Stromal cell of bone marrow (primary cell): ENCODE measurements at places on chromosomes 12 and 14.

- no peak for DNase-seq
Observed at GRCh38 chr14:68386950-68387779, 405.7 kb downstream of the ZFP36L1 start.

GRCh38 chr12:55723516-55724225 lies 3.5 kb downstream of the RDH5 start:
- no peak for DNase-seq

- DNase-seq = no peak
Observed at GRCh38 chr12:109182041-109182839, 65.9 kb downstream of the ACACB start.

DNA sequence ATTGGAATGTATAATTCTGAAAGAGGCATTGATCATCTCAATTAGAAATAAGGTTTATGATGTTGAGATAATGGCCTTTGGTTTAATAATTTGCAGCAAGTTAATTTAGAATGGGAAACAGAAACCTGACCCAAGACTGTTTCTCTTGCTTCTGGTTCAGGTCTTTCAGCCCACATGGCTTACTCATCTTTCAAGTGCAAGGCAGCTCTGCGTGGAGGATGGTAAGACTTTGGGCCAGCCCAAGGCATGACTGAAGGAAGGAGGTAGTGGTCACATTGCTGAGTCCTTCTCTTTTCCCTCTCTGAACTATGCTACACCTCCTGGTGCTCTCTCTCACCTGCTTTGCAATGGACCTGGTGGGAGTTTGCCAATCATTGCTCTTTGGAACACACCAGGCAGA lies 98.7 kb downstream of the CAND1 start:
- no peak for DNase-seq

- DNase-seq = no peak
Observed at GRCh38 chr12:68170726-68171125, 11.2 kb upstream of the IFNG start.

DNA sequence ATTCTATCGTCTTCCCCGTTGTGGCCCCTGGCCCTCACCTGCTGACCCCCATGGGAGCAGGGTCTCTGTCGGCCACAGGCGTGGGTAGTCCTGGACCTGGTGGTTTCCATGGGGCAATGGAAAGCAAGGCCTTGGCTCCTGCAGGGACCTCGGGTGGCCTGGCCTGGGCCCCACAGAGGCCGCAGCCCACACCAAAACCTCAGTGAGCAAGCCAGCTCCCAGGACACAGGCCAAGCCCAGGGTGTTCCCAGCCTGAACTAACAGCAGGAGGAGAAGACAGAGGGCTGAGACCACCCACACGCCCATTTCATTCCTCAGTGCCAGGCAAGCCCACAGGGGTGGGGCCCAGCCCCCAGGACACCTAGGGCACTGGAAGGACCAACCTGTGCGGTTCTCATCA lies 16.9 kb downstream of the ABCB9 start:
- DNase-seq = no peak

- no peak for DNase-seq
Observed at GRCh38 chr14:32003585-32003984, 73.5 kb upstream of the ARHGAP5 start.

DNA sequence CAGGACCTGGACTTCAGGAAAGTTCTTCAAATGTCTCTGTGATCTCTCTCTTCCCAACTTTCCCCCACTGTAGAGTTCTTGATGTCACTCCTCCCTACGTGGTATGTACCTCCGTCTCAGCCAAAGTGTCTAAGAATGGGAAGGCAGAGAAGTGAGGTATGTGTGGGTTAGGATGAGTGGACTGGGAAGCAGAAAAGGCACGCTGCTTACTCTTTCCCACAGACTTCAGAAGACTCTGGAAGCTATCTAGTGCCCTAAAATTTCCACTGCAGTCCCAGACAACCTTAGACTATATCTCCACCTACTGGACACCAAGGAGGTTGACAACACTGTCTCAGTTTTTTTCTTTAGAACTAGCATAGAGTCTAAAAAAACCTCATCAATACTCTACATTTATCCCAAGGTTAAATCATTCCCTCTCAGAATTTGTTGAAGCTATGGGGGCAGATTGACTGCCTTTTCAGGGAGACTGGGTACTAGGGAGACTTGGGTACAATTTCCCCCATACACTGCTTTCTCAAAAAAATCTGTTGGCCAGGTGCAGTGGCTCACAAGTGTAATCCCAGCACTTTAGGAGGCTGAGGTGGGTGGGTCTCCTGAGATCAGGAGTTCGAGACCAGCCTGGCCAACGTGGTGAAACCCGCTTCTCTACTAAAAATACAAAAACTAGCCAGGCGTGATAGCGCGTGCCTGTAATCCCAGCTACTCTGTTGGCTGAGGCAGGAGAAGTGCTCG lies 20.6 kb upstream of the ITGA5 start:
- DNase-seq = peak; percentile 68

GRCh38 chr14:99194136-99194535 lies 77.9 kb downstream of the BCL11B start:
- no peak for DNase-seq

GRCh38 chr12:55034218-55034617 lies 14.4 kb downstream of the NEUROD4 start:
- no peak for DNase-seq

GRCh38 chr14:45199230-45199629 lies 53.8 kb downstream of the MIS18BP1 start:
- DNase-seq = peak; percentile 53

DNA sequence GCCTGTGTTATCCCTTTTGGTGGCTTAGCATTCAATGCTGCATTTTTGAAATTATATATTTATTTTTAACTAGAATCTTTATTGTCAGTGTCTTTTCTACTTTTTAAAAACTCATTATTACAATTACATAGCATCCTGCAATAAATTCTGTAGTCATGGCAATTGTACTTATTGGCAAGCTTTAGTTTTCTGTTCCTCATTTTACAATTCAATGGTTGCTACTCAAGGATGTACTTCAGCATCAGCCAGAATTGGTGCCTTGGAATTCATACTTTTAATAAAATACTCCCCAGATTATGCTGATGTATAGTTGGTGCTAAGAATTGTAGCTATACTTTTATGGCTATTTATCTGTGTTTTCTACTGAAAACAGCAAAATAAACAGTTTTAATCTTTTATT lies 1756.8 kb upstream of the SEL1L start:
- no peak for DNase-seq

DNA sequence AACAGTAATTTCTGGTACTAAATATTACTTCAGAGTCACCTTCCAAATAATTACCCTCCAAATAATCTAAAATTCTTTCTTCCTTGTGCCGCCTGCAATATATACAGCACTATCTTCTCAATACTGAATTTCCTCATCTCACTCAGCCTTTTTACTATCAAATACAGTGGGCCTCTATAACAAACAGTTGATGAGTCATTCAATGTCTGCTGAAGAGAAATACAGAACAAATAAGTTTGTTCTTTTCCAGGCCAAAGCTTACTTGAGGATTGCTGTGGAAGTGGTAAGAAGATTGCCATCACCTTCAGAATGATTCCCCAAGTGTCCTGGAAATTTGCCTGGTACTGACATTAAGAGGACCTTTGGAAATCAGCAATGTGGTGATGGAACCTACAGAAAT lies 218.2 kb upstream of the ARHGAP5 start:
- DNase-seq = no peak

DNA sequence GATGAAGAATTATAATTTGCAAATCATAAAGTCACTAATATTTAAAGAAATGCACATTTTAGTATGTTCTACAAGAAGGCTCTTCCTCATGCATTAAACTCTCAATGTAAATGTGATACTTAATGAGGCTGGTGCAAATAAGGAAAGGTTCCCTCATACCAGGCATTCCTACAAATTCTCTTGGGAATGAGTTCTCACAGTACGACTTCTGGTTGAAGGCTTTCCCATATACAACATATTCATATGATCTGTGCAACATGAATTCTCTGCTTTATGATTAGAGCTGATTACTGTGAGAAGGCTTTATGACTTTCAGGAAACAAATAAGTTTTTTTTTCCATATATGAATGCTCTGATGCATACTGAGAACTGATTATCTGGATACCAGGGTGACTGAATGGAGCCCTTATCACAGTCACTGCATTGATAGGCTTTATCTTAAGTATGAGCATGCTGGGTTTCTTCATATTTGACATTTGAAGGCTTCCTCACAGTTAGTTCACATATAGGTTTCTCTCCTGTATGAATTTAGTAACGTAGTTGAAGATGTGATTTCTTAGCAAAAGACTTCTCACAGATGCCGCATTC lies 293.9 kb downstream of the RAD51B start:
- DNase-seq = no peak

GRCh38 chr12:52913431-52913821 lies 8.6 kb upstream of the KRT8 start:
- no peak for DNase-seq

- DNase-seq = no peak
Observed at GRCh38 chr12:92244036-92244435, 98.4 kb upstream of the BTG1 start.

- no peak for DNase-seq
Observed at GRCh38 chr14:77177702-77178101, 3.9 kb upstream of the TMEM63C start.

DNA sequence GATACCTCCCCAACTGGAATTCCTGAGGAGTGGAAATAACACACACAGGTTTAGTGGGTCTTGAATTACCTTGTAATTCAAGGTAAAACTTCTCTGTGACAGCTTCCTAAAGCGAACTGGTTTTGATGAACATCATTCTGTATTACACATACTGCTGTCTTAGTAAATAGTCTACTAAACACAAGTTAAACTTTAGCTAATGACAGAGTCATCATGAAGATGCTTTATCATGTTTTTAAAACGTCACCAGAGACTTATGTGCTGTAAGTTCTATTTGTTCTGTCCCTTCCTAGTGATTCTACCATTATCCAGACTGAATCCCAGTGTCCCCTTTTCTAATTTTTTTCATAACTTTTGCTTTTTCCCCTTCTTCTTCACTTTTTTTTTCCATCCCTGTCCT lies 11.6 kb upstream of the GXYLT1 start:
- no peak for DNase-seq

DNA sequence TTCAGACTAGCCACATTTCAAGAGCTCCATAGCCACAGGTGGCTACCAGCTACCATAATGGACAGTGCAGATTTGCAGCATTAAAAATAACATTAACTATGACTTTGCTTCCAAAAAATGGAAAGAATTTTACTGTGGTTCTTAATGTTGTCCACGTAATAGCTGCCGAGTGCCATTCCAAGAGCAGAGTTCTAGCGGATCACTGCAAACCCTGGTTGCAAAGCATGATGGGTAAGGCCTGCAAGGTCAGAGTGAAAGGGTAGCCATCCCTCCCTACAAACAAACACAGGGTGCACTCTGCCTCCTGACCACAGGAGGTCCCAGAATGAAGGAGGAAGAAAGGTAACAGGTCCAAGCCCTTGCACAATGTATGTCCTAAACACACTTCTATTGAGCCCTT lies 157.6 kb downstream of the DPF3 start:
- DNase-seq = no peak

- DNase-seq = no peak
Observed at GRCh38 chr14:35576856-35577255, 42.9 kb downstream of the INSM2 start.

DNA sequence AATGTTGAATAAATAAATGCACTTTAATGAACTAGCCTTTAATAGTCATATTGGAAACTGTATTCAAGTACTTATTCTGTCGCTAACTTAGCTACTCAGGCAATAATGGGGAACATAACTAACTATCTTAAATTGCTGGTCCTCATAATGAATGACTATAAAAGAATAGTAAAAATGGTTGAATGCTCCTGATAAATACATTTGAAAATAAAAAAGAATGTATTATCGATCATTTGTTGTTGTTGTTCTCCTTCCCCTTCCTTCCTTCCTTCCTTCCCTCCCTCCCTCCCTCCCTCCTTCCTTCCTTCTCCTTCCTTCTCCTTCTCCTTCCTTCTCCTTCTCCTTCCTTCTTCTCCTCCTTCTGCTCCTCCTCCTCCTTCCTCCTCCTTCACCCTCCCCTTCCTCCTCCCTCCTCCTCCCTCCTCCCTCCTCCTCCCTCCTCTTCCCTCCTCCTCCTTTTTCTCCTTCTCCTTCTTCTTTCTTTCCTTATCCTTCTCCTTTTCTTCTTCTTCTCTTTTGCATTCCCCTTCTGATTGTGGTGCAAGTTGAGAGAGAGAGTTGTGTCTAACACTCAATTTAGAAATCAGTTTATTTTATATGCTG lies 133.0 kb downstream of the NAV3 start:
- no peak for DNase-seq

DNA sequence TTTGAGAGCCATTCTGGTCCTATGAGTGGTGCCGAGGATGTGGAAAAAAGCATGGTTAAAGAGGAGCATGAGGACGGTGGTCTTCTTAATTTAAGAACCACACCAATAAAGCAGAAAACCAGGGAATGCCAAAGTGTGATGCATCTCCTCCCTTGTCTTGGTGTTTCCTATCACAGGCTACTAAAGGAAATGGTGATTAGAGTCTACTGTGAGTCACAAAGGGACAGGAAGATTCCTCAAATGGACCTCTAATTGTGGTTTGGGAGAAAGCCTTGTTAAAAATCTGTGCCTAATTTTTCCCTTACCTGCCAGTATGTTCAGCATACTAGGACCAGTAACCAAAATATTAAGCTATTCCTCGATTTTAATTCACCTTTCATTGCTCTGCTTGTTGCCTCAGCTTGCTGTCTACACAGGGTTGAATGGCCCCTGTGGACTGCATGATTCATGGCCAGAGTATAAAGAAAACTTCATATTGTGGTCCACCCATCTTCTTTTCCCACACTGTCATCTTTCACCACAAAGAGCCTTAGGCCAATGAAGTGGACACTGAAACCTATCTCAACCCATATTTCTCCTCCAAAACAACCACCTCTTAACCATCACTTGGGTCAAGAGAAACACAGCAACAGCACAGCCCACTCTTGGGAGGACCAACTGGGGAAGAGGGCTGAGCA lies 38.8 kb downstream of the DIO2 start:
- DNase-seq = peak; percentile 50

- DNase-seq = no peak
Observed at GRCh38 chr12:6228535-6229223, 28.5 kb downstream of the CD9 start.

DNA sequence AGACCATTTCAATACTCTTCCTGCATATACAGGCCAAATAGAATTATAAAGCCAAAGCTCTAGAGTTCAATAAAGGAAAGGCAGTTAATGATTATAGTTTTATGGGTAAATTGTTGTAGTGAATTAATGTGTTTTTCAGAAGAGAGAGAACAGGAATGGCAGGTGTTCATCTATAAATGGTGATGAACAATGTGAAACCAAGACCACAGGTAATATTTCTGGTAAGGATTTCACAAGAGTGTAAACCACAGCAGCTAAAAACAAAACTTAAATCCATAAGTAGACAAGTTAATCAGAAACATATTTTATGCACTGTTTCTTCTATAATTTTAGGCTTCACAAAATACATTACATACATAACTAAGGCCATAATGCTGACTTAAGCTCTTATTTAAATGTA lies 204.4 kb downstream of the SYT1 start:
- no peak for DNase-seq
